ENCODE measurements at places on chromosomes 3 and 15.

- no peak for DNase-seq
Measured at GRCh38 chr15:49492830-49493229, 69.8 kb downstream of the FGF7 start.

- DNase-seq: no peak
Measured at GRCh38 chr3:196024968-196025367, 56.9 kb downstream of the TFRC start.

DNA sequence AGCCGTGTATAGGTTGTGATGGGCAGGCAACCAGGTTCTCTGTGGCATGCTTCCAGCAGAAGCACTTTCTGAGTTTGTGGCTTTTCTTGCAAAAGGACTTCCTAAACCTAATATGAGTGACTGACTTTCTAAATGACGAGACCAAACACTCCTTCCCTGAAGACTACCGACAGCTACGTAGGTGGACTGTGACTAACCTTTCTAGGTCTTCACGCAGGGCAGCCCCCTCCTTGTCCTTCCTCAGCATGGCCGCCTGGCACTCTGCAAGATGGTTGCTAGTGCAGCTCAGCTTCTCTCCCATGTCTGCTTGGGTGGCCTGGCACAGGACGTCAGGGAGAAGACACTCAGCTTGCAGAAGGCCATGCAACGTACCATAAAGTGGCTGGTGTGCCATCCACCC lies 20.9 kb downstream of the CXCR6 start:
- peak; percentile 69 for DNase-seq

GRCh38 chr3:98759629-98760028 lies 3.5 kb upstream of the ST3GAL6 start:
- DNase-seq: no peak

- peak; percentile 2 for DNase-seq
Measured at GRCh38 chr3:64686446-64686908, 1.3 kb downstream of the ADAMTS9 start.

DNA sequence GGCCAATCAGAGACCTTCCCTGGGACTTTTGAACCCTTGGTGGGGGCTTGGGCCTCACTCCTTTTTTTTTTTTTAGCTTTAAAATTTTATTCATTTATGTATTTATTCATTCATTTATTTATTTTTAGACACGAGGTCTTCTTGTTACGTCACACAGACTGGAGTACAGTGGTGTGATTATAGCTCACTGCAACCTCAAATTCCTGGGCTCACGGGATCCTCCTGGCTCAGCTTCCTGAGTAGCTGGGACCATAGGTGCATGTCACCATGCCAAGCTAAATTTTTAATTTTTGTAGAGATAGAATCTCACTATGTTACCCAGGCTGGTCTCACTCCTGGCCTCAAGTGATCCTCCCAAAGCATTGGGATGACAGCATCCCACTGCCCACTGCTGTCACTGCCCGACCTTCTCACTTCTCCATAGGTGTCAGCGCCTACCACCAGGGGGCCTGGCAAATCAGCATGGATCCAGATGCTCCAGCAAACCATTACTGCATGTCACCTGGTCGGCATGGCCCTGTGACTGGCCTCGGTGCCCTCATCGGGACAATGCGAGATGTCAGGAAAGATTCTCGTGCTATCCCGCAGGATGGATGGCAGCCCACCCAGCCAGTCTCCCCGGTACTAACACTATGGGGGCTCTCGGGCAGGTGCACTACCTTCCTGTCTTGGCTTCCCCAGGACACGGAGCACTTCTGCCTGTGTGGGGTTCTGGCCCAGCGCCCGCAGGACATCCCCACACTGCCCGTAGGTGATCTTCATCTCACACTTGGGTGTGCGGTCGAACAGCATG lies 3.0 kb downstream of the MYL3 start:
- peak; percentile 53 for DNase-seq

DNA sequence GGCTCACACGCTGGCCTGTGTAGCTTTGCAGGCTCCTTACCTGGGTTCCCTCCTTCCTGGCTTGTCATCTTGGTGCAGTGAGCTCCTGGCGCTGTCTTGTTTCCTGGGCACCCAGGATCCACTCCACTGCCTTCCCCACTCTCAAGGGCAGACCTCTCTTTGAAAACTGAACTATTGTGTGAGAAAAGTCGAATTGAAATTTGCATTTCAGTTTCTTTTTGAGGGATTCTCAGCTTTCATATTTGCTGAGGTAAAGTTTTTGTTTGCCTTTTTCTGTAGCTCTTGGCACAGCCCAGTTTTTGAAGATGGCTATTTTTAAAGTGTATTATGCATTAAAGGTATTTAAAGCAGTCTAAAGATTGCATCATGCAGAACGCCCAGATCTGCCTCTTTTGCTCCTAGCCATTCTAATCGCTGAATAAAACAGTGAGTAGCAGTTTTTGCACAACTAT lies 70.1 kb downstream of the CCK start:
- DNase-seq: no peak

DNA sequence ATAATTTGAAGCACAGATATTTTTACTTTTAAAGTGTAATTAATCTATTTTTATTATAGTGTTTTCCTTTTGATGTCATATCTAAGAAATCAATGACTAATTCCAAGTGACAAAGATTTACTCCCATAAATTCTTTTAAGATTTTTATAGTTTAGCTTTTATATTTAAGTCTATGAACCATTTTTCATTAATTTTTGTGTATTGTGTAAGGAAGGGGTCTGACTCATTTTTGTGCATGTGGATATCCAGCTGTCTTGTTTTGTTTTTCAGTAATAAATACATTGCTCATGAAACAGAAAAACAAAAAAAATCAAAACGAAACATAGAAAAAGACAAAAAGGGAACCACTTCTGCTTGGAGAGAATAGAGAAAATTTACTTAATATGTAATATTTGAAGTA lies 145.1 kb downstream of the EPHA6 start:
- no peak for DNase-seq

GRCh38 chr15:63938486-63939061 lies 104.8 kb upstream of the HERC1 start:
- peak; percentile 43 for DNase-seq

Data from stimulated activated CD4-positive, alpha-beta T cell treated with anti-CD3 and anti-CD28 coated beads, Interleukin-15, amount 100 ng/mL, for 24 hours (primary cell).